Fibroblast of lung (primary cell): ENCODE measurements at places on chromosomes 13 and 19.
A peak's percentile ranks its signal among the peaks of the same experiment; 100 is the strongest.

- no peak for DNase-seq
Measured at GRCh38 chr13:31278869-31279268, 79.1 kb downstream of the B3GLCT start.

- DNase-seq = peak; percentile 37
Measured at GRCh38 chr13:31870511-31870910, 131.2 kb downstream of the RXFP2 start.

GRCh38 chr19:35977446-35978222, 17.4 kb upstream of the SDHAF1 start:
- no peak for DNase-seq

DNA sequence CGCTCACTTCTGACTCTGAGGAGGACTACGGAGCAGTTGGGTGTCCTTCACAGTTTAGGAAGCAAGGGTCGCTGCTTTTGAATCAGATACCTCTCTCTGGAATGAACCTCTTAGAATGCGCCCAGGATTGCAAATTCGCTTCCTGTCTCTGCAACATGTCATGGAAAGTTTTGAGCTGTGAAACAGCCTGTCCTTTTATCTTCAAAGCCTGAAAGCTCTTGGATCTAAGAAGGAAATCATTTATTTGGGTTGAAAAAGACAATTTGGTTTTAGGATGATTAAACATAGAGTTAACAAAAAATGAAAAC, 134.1 kb downstream of the KATNAL1 start:
- no peak for DNase-seq

DNA sequence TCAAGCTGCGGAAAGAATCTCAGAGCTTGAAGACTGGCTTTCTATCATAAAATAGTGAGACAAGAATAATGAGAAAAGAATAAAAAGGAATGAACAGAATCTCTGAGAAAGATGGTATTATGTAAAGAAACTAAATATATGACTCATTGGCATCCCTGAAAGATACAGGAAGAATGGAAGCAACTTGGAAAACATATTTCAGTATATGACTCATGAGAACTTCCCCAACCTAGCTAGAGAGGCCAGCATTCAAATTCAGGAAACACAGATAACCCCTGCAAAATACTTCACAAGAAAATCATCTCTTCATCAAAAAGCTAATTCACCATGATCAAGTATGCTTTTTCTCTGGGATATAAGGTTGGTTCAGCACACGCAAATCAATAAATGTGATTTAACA, 2318.0 kb downstream of the PCDH9 start:
- DNase-seq = peak; percentile 86

- DNase-seq = no peak
Measured at GRCh38 chr13:28055357-28055756, 45.0 kb downstream of the FLT3 start.

DNA sequence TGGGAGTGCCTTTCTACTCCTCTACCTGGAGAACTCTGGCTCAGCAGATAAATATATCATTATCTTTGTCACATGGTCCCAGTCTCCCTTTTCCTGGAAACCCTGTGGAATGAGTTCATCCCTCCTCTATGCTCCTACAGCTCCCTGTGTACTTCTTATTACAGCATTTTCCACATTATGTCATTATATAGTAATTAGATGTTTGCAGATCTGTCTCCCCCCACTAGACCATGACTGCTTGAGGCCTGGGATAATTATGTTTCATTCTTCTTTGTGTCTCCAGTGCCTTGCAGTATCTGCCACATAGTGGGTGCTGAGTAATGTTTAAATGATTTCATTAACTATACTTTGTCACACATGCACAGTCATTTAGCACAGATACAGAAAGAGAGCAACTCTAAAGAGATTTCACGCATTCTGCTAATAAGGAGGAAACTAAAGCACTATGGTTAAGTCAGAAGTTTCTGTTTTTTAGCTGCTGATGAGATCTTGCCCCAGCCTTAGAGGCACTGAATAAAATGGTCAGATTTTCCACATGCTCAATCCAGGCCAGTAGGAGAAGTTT, 66.1 kb upstream of the DIAPH3 start:
- DNase-seq = peak; percentile 77

DNA sequence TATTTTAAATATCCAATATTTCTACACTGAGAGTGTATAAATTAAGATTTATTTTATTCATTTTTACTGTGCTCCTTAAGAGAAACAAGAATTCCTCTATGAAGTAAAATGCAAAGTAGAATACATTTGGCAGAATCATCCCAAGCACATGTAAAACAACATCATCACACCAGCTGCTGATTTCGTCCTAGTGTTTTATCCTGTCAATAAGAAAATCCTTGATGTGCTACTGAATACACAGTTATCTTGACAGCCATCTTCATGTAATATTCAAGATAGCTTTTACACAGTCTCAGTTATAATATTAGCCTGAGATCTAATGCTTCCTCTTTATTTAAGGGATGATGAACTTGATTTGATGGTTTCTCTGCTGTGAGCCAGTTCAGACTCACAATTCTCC, 282.4 kb downstream of the MZT1 start:
- DNase-seq = no peak

DNA sequence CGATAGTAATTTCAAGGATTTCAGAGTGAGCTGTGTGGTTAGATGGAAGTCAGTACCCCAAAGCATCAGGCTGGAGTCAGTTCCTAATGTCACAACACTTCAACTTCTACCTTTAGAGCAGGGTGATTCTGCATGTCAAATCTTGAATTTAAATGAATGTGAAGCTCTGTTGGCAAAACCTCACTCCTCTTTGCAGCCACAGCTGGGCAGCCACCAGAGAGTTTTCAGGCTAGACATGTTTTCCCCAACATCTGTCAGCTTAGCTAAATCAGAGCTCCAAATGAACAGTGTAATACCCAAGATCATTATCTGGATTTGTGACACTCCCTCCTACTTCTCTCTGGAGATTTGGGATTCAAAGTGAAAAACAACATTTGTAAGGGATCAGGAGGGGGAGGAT, 33.7 kb upstream of the OLFM4 start:
- DNase-seq = no peak

DNA sequence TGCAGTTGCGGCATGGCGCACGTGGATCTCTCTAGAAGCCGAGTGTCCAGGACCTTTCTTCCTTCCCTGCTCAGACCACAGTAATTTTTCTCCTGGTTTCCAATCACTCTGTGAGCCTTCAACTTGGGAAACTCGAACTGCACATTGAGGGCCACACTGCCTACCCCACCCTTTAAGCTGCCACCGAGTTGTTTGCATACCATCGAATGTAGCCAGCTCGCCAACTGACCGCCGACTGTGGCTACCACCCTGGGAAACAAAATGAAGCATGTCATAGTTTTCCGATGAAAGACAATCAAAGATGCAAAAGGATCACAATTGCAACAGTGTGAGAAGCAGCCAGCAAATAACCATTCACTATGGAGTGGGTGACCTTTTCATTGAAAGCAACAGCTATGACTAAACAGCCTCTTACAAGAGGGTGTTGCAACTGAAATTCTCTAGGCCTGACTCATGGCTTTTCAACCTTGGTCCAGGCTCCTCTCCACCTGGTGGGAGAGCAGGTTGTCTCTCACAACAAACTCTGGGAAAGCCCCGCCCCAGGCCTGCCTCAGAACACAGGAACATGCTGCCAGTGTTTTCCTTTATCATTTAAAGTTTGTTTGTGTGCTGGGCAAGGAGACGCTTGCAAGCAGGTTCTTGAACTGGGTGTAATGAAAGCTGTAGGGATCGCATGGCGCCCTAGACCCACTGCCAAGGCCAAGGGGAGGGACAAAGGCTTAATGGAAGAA, 141.7 kb upstream of the SERP2 start:
- peak; percentile 95 for DNase-seq

GRCh38 chr19:2044709-2045500, 6.1 kb downstream of the MKNK2 start:
- DNase-seq = no peak

- DNase-seq = peak; percentile 37
Measured at GRCh38 chr19:10501971-10502523, 1.1 kb downstream of the KEAP1 start.

DNA sequence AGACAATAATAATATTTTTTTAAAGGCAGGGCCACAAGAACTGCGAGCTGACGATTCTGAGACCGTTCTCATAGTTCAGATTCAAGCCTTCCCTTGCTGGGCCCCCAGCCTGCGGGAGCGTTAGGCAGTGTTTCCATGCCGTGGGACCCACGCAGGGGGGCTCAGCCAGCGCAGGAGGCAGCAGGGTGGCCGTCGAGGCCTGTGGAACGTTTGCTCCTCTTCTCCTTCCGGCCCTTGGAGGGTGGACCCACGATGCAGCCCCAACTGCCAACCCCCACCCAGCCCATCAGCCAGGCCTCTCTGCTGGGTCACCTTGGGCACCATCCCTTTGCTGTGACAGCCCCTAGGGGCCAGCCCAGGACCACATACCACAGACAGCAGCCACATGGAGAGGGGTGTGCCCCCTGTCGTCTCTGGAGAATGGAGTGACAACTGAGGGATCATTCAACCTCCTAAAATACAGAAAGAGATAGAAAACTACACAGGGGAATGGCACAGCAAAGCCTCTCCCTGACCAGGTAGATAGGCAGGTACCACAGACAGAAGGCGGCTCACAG, 46.8 kb downstream of the PDCD5 start:
- DNase-seq = no peak

DNA sequence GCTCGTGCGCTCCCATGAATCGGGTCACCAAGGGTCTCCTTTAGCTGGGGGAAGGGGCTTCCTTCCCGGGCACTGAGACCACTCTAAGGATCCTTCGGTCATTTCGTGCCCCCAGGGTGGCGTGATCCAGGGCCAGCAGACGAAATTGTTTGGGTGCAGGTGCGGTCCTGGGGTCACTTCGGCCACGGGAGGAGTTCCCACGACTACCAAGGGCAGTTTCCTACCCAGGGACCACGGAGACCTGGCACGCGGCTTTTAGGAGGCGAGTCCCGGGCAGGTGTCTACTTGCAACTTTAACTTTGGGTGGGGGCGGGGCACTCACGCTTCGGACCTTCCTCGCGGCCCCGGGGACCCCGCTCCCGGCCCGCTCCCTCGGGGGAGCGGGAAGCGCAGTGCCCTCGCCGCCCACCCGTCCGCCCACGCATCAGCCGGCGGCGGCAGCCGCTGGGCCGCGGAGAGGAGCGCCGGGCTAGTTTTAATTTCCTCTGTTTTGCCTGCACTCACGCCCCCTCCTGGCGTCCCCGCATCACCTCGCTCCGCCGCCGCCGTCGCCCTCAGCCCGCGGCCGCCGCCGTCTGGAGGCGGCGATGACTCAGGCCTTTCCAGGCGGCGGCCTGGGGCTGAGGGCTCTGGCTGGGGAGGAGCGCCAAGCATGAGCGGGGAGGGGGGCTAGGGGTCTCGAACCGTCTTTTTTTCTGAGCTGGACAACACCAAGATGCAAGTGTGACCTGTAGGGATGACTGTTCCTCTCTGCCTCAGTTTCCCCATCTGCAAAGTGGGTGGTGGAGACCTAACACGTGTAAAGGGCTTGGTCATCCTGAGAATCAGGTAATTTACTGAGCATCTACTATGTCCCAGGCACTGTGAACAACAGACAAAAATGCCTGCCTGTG, 21.8 kb downstream of the OLFM2 start:
- DNase-seq = peak; percentile 65

- no peak for DNase-seq
Measured at GRCh38 chr13:23615395-23616081, 45.3 kb downstream of the TNFRSF19 start.

- no peak for DNase-seq
Measured at GRCh38 chr13:62629618-62630017, 1214.0 kb upstream of the PCDH20 start.

GRCh38 chr13:36992362-36992761, 6.8 kb downstream of the ALG5 start:
- no peak for DNase-seq

DNA sequence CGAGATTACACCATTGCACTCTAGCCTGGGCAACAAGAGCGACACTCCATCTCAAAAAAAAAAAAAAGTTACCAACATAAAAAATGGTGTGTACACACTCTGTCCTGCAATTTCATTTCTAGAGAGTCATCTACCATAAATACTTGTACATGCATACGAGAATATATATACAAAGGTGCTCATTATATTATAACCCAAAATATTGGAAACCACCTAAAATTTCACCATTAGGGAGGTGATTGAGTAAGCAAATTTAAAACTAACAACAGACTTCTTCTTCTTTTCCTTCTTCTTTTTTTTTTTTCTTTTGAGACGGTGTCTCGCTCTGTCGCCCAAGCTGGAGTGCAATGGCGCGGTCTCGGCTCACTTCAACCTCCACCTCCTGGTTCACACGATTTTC, 7.4 kb upstream of the C5AR1 start:
- no peak for DNase-seq

GRCh38 chr13:85254641-85255040, 544.6 kb downstream of the SLITRK6 start:
- DNase-seq = no peak

DNA sequence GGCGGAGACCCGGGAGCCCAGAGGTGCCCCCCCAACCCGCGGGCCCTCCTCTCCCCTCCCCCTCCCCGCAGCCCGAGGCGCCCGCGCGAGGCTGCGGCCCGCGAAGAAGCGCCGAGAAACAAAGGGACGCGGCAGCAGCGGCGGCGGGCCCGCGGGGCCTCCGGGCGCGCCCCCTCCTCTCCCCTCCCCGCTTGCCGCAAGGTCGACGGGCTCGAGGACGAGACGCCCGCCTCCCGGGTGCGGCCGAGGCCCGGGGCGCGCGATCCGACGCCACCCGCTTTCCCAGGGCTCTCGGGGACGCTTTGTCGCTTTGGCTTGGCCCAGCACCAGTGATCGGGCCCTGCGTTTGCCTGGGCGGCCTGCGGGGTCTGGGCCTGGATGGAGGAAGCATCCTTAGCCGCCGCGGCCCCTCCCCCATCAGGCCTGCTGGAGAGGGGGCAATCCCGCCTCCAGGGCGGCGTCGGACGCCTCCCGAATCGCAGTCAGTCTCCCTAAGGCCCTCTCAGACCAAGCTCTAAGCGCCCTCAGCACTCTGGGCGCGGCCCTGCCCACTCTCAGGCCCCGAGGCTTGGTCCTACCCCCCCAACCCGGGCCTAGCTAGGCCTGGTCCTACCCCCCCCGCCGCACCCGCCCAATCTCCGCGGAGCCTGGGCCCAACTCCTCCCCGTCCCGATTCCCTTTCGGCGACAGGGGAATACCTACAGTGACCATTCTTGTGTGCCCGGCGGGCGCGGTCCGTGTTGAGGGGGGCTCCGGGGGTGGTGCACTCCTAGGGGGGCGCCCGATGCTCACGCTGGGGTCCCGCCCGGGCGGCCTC, 740 bp downstream of the ELAVL3 start:
- DNase-seq = no peak

- DNase-seq = no peak
Measured at GRCh38 chr13:102325321-102325720, 76.5 kb downstream of the FGF14 start.

DNA sequence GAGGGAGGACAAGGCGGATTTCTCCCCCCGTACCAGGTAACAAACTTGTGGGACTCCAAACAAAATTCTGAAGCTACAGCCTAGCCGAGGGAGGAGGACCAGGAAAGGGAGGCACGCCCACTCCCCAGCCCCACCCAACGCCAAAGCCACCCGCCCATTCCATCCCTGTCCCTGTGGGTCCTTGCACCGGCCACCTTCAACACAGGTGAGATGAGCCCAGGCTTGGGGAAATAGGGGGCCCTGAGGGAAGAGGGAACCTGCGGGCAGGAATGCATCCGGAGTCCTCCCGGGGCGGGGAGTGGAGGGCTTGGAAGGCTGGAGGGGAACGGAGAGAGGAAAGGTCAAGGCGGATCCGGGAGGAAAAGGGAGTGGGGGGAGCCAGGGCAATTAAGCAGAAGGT, at the start of gene BEST2:
Gene BEST2, plus strand, starts transcription at position 157 of the 400 bp plus-strand sequence. CDS start 802 bp downstream, outside the sequence.
- no peak for DNase-seq

- no peak for DNase-seq
Measured at GRCh38 chr13:72258340-72258981, 391.5 kb upstream of the DACH1 start.
